Amniotic stem cell (primary cell): ENCODE measurements at places on chromosomes 6 and 20.

DNA sequence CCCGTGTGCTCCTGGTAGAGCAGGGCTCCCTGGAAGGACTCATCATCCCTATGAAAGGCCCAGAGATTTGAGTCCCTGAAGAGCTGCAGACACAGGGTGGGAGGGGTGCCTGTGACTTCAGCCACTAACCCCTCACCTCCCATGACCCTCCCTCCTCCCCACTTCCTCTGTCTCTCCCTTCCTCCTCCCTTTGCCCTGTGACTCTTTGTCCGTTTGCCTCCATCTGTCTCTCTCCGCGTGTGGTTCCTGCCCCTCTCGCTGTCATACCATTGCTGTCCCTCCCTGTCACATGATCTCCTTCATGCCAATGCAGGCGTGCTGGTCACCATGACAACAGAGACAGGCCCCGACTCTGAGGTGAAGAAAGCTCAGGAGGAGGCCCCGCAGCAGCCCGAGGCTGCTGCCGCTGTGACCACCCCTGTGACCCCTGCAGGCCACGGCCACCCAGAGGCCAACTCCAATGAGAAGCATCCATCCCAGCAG lies 19.0 kb downstream of the EPB41L1 start:
- no peak for DNase-seq

DNA sequence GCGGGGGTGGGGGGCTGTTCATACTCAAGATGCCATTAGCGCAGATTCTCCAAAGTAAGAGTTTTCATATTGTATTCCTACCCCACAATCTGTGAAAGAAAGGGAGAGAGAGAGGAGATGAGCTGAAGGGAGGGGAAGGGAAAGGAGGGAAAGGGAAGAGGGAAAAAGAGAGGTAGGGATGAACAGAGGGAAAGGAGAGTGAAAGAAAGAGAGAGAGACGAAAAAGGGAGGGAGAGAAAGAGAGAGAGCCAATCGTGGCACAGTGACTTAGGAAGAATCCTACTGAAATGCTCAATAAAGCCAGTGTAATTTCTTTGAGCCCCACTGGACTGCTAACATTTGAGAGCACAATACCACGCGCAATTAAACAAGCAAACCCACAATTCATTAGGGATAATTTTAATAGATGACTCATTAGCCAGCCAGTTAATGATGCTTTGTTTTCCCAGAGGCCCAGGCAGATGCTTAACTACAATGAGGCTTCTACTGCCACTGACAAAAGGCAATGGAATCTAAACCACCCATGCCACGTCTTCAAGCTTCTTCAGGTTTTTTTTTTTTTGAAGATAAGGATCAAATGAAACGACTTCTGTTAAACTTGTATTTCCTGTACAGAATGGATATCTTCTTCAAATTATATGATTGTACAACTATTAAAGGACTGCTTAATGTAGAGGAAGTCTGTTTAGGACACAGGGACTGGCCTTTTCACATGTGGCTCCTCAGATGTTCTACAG lies 306.8 kb downstream of the FOXC1 start:
- peak; percentile 3 for DNase-seq

GRCh38 chr6:82584194-82584695 lies 220.6 kb downstream of the TPBG start:
- DNase-seq = no peak

DNA sequence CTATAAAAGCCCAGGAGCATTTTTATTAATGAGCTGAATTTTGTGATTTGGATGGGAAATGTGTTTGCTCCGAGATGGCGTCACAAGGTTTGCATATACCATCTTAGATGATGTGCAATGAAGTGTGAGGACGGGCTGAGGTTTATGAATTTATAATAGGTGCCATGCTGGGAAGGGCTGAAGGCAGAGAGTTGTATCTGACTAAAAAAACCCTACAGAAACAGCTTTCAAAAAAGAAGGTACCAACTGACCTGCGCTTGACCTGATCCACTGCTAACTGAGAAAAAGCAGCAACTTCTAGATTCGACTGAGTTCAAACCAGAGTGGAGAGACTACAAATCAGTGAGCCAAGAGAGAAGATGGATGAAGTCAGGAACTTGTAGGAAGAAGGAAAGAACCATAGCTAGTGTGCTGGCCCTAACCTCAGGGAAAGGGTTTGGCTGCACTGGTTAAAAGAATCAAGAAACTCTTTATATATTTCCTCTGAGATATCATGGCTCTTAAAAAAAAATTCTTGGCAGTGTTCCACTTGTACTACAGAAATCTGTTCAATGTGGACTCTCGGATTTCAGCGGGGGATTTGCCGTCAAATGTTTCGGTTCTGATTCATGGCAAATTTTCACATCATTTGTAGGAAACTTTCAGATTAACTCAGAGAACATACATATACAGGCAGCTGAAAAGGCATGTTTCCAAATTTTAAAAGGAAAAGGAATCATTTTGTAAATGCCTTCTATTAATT lies 56.5 kb upstream of the HDGFL1 start:
- peak; percentile 81 for DNase-seq

DNA sequence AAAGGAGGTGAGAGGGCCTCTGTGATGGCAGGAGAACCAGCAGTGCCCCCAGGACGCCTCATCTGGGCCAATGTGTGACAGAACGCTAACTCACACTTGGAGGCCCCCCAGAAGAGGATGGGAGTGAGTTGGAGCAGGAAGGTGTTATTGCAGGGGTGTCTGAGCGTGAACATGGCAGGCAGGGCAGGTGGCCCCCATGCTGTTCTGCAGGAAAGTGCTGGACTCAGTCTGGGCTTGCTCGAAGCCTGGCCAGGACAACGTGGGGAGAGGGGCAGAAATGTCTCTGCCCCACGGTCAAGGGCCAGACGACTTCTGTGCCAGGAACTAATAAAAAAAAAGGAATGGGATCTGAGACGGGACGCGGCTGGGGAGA lies 931 bp upstream of the EBF4 start:
- DNase-seq = no peak

- no peak for DNase-seq
These were observed 16.2 kb downstream of the METTL24 start for GRCh38 chr6:110341663-110342596.

DNA sequence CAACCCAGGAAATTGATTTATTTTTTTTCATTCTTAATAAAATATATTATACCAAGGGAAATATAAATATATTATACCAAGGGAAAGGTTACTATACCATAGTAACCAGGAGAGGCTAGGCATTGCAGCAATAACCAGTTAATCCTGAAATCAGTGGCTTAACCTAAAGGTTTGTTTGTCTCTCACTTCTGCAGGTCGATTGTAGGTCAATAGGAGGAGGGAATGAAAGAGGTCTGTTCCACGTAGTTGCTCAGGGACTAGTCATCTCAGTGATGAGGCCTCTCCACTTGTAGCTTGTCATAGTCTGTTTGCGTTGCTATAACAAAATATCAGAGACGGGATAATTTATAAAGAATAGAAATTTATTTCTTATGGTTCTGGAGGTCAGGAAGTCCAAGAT lies 168.0 kb downstream of the GJA1 start:
- no peak for DNase-seq

GRCh38 chr20:21096321-21097043 lies 9.7 kb downstream of the LINC00237 start:
- no peak for DNase-seq

DNA sequence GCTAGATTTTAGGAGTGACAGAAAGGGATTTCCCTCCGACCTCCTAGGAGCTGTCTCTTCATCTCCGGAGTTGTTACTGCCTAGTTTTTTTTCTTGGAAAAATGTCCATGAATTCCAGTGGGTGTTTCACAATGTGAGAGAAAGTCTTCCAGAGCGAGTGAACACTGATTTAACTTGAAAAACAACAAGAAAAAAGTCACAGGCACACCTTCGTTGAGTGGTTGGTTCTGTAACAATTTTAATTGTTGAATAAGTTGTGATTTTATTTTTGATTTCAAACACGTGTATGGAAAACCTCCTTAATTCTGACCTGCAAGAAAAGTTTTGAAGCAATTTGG lies 2.9 kb downstream of the TFAP2C start:
- DNase-seq = no peak

DNA sequence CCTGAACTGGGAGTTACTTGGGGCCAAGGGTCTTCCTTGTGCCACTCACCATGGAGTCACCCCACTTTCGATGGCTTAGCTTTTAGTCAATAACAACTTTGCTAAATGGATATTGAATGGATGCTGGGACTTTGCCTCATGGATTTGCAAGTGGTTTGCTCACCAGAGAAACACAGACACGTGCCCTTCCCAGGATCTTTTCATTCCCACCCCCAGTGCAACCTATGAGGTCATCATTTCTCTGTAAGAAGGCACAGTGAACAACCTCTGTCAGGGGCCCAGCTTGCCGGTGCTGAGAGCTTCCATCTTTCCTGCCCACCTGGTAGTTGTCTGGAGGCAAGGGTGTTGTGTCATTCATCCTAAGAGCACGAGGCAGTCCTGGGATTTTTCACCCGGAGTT lies 256.8 kb upstream of the PMEPA1 start:
- DNase-seq = no peak

GRCh38 chr6:153162172-153162571 lies 31.1 kb upstream of the RGS17 start:
- no peak for DNase-seq

DNA sequence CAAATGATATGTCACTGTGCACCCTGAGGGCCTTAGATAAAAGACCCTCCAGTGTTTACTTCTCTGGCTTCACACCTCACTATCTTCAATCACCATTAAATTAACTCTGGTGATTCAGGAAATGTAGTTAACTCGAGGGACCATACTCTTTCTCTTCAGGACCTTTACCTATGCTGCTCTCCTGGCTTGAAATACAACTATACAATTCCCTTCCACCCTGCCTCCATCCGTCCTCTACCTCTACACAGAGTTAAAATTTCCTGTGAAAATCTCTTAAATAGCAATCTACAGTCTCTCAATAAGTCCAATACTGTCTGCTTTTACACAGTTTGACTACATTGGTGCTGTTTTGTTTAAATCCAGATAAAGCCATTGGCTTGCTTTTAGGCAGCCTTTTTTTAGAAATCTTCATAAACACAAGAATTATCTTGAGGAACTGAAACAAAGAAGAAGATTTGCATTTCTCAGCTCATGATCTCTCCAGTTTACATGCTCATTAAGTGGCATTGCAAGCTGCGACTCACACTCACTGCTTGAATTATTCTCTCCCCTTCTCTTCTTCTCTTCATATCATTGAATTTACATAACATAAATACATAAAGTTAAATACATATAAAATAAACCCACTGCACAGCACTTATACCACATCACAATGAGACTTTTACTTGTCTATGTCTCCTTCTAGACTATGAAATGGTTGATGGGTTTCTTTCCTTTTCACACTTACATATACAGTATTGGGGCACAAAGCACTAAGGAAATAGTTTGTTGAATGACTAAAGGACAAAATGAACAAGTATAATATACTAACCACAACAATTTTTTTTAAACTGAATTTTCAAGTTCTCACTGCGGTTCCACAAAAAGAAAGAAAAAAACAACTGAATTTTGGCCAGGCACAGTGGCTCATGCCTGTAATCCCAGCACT lies 239.0 kb upstream of the KCNQ5 start:
- no peak for DNase-seq

DNA sequence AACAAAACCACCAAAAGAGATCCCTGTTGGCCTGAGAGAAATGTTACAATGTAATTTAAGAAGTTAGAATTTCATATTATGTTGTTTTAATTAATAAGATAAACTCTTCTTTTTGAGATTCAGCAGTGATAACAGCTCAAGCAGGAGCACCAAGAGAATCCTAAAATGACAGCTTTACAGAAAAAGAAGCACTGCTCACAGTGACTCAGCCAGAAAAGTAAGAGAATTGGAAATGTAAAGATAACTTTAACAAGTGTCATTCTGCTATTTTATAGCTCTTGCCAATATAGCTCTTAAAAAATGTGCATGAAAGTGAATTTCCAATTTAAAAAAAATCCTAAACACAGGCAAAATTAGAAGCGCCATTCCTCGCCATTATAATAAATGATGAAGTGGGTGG lies 111.3 kb downstream of the UBE3D start:
- no peak for DNase-seq

- DNase-seq = no peak
These were observed 104.6 kb upstream of the GLP1R start for GRCh38 chr6:38943964-38944363.

DNA sequence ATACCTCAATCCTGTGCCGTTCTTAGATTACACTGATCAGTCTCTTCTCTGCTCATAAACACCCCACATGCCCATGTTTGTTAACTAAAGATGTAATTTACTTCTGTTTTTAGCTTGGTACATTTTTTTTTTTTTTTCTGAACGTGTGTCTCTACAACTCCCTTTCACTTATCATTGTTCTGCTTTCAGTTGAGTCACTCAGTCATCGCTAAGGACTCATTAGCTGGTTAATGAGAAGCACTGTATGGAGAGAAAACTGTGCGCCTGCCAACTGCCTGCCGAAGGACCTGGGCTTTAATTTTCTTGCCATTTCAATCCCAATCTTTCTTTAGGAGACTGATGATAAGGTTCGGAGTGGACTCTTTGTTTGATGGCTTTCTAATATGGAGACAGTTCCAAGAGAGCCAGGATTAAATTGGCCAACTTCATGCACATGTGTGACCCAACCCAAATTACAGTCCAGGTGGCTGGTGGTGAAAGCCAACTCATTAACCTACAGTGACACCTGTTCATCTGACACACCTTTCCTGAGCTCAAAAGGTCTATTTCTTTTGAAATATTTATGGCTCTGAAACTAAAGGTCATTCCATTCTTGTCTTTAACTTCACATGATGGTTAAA lies 334.1 kb downstream of the BCKDHB start:
- DNase-seq = no peak

DNA sequence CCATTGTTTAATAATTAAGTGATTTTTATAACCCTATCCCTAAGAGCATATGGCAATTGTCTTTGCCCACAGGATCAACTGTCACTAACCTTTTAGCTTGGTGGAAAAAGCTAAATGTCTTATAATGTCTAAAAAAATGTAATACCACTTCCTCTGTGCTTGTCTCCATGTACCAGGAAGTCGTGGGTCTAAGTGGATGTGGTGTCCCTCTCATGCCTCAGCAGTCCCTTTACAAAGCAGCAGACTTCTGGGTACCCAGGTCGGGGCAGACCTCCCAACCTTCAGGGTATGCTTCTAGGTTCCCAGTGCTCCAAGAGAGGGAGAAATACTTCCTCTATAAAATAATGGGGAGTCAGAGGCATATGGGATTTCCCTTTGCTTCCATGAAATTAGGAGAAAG lies 74.7 kb downstream of the ZHX3 start:
- DNase-seq = no peak

GRCh38 chr20:50526403-50526989 lies 16.3 kb downstream of the PTPN1 start:
- no peak for DNase-seq
